ENCODE measurements at places on chromosomes 5 and 9.

GRCh38 chr5:130237721-130238120, 333.5 kb downstream of the CHSY3 start:
- no peak for DNase-seq

- DNase-seq, result no peak
Observed at GRCh38 chr9:9214066-9214465, 1398.7 kb downstream of the PTPRD start.

DNA sequence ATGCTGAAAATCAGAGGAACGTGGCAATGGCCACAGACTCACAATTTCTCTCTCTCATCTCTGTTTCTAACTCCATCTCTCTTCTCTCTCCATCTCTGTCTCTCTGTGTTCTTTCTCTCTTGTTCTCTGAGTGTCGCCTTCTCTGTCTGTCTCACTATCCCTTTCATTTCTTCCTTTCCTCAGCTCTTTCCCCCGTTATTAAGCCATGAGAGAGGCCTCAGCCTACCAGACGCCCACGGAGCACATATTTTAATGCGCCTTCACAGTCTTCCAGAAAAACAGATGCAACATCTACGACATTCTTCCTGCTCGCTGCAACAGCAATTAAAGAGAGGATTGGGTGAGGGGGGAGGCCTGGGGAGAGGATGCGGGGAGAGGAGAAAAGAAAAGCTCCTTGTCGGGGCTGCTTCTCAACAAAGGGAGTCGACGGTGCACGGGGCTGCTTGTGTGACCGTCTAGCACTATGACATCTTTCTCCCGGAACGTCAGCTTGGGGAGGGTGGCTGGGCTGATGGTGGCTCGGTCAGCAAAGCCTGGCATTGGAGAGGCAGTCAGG, 37.7 kb upstream of the NEURL1B start:
- DNase-seq, result no peak

GRCh38 chr5:142009886-142010285, 2.9 kb downstream of the GNPDA1 start:
- no peak for DNase-seq

DNA sequence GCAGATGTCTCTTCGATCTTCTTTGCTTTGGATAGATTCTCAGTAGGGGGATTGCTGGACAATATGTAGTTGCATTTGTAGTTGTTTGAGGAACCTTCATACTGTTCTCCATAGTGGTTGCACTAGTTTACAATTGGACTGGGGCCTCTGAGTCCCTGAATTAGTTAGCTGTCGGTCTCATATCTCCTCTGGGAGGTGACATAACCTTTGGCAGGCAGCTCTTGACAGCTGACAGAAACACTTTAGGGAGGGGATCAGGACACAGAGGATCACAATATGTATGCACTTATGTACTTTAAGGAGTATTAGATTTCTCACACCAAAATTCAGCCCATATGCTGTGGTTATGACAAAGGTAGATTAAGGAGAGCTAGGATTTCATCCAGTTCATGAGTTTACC, 1279.9 kb upstream of the DMAC1 start:
- no peak for DNase-seq

- DNase-seq, result no peak
Observed at GRCh38 chr5:54302267-54302687, 8.1 kb downstream of the ARL15 start.

GRCh38 chr5:112823656-112824055, 37.4 kb upstream of the SRP19 start:
- DNase-seq, result no peak
